ENCODE measurements at places on chromosomes 2 and 18. TPM values are rescaled to one million over a fixed set of nuclear protein-coding genes. Genes with fewer than 3 reads are reported as not detected.

The DPYSL5 gene
- total RNA-seq: not detected

The ARHGAP28 gene
- total RNA-seq: 13.0 TPM

The SP140 gene
- total RNA-seq: 2.6 TPM

The ARHGAP15 gene
- total RNA-seq: 13.4 TPM

DNA sequence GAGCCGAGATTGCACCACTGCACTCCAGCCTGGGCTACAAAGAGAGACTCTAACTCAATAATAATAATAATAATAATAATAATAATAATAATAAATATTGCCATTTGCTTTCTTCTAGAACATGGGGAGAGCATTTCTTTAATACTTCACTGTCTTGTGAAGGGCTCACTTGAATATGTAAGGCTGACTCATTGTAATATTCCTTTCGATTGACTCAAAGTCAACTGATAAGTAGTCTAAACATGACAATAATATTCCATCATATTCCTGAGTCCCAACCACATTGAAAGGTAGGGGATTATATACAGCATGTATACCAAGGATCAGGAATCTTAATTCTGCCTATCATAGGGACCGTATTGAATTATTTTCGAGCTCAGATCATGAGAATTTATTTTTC, 949.2 kb downstream of the DSC3 start:
- H3K4me1 ChIP-seq: no peaks in the 10 kb centered on the region
- no peak for DNase-seq
- no peaks in the 10 kb centered on the region for H3K36me3 ChIP-seq
- H3K4me3 ChIP-seq: no peak overlapping the region

DNA sequence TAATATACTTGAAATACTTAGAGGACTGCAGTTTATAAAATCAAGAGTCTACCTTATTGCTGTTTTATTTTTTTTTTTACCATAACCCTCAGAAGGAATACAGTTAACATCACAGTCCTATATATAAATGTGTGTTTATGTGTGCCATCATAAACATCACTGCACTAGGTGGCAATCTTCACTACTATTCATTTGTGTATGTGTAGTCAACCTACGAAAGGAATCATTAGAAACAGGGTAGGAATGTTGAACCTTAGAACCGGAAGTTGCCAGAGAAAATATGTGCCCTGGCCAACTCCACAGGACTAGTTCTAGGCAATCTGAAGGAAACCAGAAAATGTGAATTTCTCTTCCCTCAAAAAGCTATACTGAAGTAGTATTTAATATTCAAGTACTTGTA, 3.4 kb downstream of the GEN1 start:
- H3K4me1 ChIP-seq: peaks cover 13% of the 10 kb centered on the region
- H3K27ac ChIP-seq: no peak overlapping the region
- DNase-seq: no peak
- no peaks in the 10 kb centered on the region for H3K36me3 ChIP-seq

- no peaks in the 10 kb centered on the region for H3K36me3 ChIP-seq
- H3K27me3 ChIP-seq: no peaks in the 10 kb centered on the region
- H3K4me3 ChIP-seq: no peak overlapping the region
- no peak overlapping the region for H3K27ac ChIP-seq
Measured at GRCh38 chr2:180559038-180559437, 421.4 kb upstream of the UBE2E3 start.

GRCh38 chr2:60977562-60977895, 40.0 kb upstream of the PEX13 start:
- H3K4me3 ChIP-seq: no peak overlapping the region
- H3K27me3 ChIP-seq: no peaks in the 10 kb centered on the region
- H3K27ac ChIP-seq: no peak overlapping the region
- H3K4me1 ChIP-seq: no peaks in the 10 kb centered on the region
- H3K36me3 ChIP-seq: no peaks in the 10 kb centered on the region

GRCh38 chr2:45942237-45942738, 290.8 kb downstream of the PRKCE start:
- H3K27ac ChIP-seq: no peak overlapping the region
- H3K4me3 ChIP-seq: no peak overlapping the region
- H3K27me3 ChIP-seq: no peaks in the 10 kb centered on the region
